Panc1 (cell line): ENCODE measurements at places on chromosomes 2 and 18.

- DNase-seq: no peak
These were observed 160.8 kb upstream of the CAVIN2 start for GRCh38 chr2:192007581-192008228.

GRCh38 chr18:3689986-3690763 lies 240.2 kb downstream of the TGIF1 start:
- DNase-seq: no peak

DNA sequence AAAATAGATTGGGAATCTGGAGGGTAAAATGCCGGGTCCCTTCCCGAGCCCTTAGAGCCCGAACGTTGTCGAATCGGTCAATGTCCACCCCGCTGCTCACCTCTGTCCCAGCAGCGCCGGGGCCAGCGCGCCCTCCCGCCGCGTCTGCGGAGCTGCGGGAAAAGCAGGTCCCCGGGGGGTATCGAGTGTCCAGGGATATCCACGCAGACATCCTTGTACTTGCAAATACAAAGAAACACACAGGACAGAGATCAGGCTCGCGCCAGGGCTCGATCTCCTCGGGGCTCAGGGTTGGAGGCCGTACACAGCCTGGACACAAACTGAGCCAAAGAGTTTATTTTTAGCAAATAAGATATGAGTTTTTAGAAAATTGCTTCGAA lies 2.3 kb upstream of the GATA6 start:
- no peak for DNase-seq

- no peak for DNase-seq
These were observed 221.7 kb downstream of the PAX3 start for GRCh38 chr2:222076973-222077690.

DNA sequence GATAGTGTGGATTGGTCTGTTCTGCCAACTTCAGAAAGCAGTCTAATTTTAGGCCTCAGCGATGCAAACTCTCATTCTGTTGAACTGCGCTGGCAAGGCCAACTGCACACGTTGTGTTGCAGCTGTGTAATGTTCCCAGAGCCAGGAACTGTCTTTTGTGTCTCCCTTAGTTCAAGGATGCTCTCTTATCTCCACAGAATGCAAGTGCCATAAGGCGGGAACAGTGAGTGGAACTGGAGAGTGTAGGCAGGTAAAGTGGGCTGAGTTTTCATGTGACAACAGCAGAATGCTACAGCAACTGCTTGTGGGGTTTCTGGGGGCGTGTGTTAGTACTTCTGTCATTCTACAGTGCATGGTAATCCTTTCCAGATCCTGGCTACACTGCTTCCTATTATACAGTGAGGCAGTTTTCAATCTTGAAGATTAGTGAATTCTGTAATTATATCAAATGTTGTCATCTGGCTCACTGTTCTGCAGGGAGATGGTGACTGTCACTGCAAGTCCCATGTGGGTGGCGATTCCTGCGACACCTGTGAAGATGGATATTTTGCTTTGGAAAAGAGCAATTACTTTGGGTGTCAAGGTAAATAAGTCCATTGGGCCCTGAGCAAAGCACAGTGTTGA lies 125.8 kb downstream of the LAMA3 start:
- DNase-seq: no peak

GRCh38 chr18:71936744-71937143 lies 607.4 kb downstream of the CBLN2 start:
- DNase-seq: no peak
